HEK293T (cell line): ENCODE measurements at places on chromosomes 11 and 22.

- no peak for DNase-seq
Observed at GRCh38 chr11:128250482-128250881, 336.9 kb downstream of the ETS1 start.

- DNase-seq, result peak; percentile 36
Observed at GRCh38 chr11:119284344-119285157, 32.4 kb downstream of the MCAM start.

- DNase-seq, result peak; percentile 72
Observed at GRCh38 chr11:61587951-61588727, 7.3 kb upstream of the SYT7 start.

- DNase-seq, result no peak
Observed at GRCh38 chr11:128482512-128483191, 104.7 kb downstream of the ETS1 start.

GRCh38 chr11:35012467-35013191 lies 96.2 kb downstream of the PDHX start:
- DNase-seq, result no peak

DNA sequence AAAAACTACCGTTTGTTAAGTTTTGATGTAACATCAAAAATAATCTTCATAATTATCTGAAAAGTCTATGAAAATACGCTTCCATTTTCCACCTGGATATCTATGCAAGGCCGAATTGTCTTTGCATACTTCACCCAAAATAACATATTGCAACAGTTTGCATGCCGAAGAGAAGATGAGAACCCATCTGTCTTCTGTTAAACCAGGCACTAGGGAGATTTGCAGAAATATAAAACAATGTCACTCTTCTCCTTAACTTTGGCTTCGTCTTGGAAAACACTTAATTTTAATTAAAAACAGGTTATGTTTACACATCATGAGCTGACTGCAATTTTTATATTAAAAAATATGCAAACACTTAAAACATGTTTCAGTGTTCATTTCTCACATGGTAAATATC lies 1325.8 kb downstream of the TBC1D22A start:
- DNase-seq, result no peak

- no peak for DNase-seq
Observed at GRCh38 chr11:123062892-123063825, 1.2 kb upstream of the HSPA8 start.

- peak; percentile 74 for DNase-seq
Observed at GRCh38 chr11:61627850-61628661, 47.2 kb upstream of the SYT7 start.

- DNase-seq, result no peak
Observed at GRCh38 chr11:66691311-66691980, 13.8 kb upstream of the RBM4B start.

DNA sequence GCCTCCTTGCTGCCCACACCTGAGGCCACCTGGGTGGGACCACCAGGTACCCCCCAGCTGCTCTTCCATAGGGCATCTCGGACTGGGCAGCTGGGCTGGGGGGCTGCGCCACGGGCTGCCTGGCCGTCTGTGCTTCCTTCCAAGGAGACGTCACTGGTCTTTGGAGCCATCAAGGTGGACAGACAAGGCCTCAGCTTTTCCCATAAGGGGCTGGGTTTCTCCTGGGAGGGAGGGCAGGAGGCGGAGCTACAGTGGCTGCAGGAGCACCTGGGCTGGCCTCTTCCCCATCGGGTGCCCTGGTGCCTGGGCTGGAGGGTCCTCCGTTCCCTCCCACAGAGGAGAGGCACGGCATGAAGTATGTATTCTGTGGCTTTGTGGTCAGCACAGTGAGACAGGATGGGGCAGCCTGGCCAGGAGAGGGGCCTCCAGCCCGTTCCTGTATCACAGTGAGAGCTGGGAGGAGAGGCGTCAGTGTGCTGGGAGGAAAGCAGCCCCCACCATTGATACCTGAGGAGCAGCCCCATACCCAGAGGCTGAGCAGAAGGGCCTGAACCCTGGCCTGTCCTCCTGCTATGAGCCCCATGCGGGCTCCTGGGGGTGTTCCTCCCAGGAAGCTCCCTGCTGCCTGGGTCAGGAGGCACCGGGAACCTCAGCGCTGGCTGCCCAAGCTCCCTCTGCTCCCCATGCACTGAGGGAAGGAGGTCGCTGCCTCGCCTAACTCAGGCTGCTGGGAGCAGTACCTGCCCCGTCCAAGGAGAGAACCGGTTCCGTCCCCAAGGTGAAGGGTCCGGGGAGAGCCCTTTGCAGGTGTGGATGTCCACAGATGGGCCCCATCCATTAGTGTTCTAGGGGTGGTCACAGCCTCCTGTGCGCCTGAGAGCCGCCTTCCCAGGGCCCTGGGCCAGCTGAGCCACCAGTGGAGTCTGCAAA lies 1075.0 kb downstream of the BRD1 start:
- DNase-seq, result no peak

DNA sequence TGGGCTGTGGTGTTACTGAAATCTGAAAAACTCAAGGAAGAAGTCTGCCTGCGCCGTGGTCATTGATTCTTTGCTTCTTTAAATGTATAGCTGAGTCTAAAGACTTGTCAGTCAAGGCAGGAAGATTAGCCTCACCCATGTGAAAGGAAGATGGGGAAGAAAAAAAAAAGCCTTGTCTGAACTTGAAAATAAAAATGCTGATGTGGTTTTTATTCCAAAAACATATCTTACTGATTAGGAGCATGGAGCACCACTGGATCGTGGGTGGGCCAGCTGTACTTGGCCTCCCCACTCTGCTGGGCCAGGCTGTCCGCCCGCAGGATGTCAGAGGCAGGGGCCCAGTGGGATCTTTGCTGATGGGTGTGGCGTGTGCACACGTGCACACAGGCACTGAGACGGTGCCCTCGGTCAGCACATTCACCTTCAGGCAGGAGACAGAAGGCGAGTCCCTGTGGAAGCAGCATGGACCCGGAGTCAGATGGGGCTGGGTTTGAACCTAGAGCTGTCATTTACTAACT lies 111.9 kb downstream of the WNT7B start:
- no peak for DNase-seq

DNA sequence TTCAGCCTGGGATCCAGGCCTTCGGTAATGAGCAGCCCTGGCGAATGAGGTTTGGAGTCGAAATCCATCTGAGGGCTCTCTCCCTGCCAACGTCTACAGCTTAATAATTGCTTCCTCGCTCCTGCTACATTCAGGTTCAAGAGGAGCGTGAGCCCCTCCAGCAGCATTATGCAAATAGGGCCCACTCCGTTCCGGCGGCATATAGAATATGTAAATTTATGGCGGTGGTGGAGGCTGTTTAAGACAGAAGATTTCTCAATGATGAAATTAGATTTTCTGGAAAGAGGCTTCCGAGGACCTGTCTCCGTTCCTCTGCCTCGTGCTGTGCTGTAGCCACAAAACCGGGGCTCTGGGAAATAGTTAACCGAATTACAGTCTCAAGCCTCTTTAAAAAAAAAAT lies 402.8 kb downstream of the MIAT start:
- no peak for DNase-seq

DNA sequence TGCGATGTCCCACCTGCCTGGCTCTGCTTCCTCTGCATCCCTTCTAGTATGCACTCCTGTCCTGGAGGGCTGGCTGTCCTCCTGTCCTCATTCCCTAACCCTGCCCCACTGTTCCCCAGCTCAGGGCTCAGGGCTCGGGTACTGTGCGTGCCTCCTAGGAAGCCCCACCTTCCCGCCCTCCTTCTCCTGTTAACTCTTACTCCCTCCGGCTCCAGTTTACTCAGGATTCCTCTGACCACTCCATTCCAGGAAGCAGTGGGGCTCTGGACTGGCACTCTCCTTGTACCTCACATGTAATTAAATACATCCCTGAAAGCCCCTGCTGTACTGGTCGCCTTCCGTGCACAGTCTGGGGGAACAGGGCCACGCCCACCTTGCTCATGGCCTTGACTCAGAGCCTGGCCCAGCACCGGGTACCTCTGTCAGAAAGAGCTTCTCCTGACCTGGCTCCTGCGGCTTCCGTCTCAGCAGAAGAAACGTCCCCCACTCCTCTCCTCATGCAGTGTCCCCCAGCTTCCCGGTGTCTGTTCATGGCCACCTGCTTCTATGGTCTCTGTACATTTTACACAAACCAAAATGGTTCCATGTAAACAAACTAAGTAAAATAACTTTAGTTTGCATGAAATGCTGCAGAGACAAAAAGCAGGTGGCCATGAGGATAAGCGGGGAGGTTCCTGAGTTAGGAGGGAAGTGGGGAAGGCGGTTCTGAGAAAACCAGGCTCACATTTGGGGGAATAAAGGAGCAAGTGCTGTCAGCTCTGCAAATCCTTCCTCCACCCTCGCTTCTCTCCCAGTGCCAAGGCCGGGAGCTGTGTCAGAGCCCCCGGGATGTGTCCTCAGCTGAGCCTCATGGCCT lies 445.9 kb downstream of the BRD1 start:
- no peak for DNase-seq

DNA sequence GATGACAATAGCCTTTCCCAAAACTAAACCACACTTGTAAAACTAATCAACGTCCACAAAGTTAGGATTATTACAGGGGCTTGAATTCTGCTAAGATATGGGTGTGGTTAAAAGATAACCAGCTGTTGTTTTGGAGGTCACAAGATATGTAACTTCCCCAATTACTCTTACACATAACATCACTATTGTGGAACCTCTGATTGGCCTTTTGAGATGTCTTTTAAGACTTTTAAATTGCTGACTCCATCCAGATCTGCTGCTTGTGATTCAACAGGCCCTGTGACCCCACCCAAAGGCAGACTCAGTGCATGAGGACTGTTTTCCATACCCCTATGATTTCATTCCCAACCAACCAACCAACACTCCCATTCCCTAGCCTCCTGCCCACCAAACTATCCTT lies 893.9 kb downstream of the OPCML start:
- no peak for DNase-seq

DNA sequence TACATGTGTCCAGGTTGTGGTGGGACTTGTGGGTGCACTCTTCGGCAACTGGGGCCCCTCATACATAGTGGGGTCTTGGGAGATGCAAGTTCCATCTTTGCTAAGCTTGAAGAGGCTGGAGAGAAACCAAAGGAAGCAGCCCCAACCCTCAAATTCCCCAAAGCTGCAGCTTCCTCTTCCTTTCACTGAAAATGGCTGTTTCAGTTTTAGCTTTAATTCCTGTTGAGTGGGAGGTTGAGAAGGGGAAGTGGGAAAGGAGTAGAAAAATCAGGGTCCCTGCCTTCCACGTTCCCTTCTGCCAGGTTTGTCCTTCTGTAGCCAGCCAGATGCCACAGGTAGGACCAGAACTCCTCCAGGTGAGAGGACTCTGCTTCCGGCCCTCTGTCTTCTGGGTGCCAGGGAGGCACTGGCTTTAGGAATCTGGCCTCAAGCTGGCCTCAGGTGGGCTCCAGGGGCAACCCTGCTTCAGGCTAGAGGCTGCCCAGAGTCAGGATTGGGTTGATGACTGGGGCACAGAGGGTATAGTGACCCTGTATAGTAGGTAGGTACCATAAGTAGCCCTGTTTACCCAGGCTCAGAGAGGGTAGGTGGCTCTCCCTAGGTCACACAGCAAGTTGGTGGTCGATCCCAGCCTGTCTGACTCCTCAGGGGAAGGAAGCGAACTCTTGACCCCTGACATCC lies 16.2 kb downstream of the P2RY6 start:
- no peak for DNase-seq

DNA sequence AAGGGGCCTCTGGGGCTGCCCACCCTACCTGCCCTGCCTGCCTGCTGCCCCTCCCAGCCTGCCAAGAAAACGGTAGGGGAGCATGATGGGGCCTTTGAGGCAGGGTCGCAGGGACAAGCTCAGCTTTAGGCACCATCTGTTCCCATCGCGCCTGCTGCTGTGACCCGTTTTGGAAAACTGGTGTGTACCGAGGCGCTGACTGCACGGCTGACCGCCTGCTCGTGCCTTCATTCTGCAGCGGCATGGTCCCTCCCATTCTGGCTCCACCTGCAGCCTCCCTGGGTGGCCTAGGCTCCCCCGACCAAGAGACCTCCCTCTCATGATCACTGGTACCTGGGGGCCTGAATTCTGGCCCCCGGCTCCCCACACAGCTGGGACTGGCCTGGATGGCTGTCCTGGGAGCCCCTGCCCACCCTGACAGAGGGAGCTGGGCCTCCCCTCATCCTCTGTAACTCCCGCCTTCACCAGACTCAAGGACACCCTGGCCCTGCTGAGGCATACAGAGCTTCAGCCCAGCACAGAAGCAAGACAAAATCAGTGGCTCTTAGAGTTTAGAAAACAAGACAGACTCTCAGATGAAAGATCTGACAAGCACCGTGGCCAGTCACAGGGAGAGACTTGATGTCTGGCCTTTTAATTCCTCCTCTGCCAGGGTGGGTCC lies 6.5 kb upstream of the MYRF start:
- no peak for DNase-seq

- no peak for DNase-seq
Observed at GRCh38 chr22:20751185-20751851, 22.6 kb upstream of the SERPIND1 start.

GRCh38 chr22:40345815-40346184 lies 500 bp upstream of the ADSL start:
- DNase-seq, result peak; percentile 63
